ENCODE measurements at places on chromosomes 13 and 19. TPM values are rescaled to one million over a fixed set of nuclear protein-coding genes. Genes with fewer than 3 reads are reported as not detected.
A peak's percentile ranks its signal among the peaks of the same experiment; 100 is the strongest.

GRCh38 chr13:38167164-38167822, 182.4 kb upstream of the UFM1 start:
- no peak overlapping the region for H3K4me3 ChIP-seq
- H3K36me3 ChIP-seq, result no peaks in the 10 kb centered on the region
- no peaks in the 10 kb centered on the region for H3K4me1 ChIP-seq
- H3K27ac ChIP-seq, result no peak overlapping the region
- no peak for DNase-seq

DNA sequence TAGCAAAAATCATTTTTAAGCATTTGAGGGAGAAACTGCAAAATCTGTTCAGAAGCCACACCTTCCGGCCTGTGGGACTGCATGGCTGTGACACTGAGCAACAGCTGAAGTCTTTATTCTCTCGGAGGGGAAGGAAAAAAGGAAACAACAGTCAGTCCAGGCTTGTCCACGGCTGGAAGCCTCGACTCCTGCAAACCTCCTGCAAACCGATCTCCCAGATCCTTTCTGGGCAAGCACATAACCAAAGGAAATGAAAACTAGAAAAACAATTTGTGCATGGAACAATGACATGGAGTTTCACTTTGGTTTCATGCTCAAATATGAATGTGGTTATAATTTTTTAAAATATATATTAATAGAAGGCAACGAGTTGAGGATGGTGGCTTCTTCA, 1.0 kb downstream of the COL4A1 start:
- H3K27ac ChIP-seq, result no peak overlapping the region
- no peak for DNase-seq
- no peaks in the 10 kb centered on the region for H3K27me3 ChIP-seq

DNA sequence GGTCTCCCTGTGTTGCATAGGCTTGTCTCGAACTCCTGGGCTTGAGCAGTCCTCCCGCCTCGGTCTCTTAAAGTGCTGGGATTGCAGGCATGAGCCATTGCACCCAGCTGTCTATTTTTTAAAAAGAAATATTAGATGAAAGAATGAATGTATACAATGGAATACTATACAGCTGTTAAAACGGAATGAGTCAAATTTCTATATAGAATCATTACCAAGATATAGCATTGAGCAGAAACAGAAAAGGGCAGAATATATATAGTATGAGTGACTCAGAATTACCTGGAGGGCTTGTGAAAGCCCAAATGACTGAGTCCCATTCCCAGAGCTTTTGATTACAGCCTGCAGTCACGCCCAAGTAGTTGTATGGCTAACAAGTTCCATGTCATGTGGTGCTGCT, 4.4 kb downstream of the DACT3 start:
- no peaks in the 10 kb centered on the region for H3K36me3 ChIP-seq
- DNase-seq, result no peak
- H3K4me1 ChIP-seq, result peaks cover 31% of the 10 kb centered on the region
- peaks cover 45% of the 10 kb centered on the region for H3K27me3 ChIP-seq

DNA sequence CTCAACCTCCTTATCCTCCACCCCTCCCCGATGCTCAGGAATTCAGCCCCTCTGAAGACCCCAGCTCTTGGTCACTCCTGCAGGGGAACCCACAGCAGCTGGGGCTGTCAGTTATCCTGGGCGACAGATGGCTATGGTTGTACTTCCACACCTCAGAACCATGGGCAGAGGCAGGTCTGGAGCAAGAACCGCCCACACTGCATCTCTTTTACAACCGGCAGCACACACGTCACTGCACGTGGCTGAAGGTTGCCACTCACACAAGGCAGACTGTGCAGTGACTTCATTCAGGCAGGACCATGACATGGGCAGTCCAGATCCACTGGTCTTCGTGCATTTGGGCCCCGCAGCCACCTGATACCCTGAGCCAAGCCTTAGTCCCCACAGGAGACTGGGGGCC, 21.5 kb upstream of the SDHAF1 start:
- DNase-seq, result no peak
- H3K27me3 ChIP-seq, result peaks cover 5% of the 10 kb centered on the region
- no peaks in the 10 kb centered on the region for H3K36me3 ChIP-seq
- no peak overlapping the region for H3K4me3 ChIP-seq
- H3K27ac ChIP-seq, result no peak overlapping the region

DNA sequence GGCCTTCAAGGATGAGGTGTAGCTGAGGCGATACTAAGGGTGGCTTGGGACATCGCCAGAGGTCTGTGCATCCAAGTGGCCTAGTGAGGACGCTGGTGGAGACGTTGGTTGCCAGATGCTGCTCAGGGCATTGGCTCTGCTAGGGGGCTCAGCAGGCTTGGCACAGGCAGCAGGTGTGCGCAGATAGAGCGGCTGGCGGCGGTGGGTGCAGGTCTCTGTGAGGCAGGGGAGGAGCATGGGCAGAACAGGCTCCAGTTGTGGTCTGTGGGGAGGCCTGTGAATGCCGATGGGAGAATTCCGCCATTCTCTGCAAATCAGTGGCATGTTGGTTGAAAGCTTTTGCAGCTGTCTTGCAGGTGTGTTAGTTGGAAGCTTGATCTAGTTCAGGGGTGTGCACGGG, 21.2 kb downstream of the PRAM1 start:
- DNase-seq, result no peak
- H3K4me1 ChIP-seq, result peaks cover 4% of the 10 kb centered on the region
- peak overlapping the region; percentile 58 for H3K27ac ChIP-seq
- H3K4me3 ChIP-seq, result no peak overlapping the region

- peaks cover 4% of the 10 kb centered on the region for H3K4me1 ChIP-seq
- H3K27ac ChIP-seq, result no peak overlapping the region
Observed at GRCh38 chr13:40923867-40924266, 95.2 kb downstream of the ELF1 start.

DNA sequence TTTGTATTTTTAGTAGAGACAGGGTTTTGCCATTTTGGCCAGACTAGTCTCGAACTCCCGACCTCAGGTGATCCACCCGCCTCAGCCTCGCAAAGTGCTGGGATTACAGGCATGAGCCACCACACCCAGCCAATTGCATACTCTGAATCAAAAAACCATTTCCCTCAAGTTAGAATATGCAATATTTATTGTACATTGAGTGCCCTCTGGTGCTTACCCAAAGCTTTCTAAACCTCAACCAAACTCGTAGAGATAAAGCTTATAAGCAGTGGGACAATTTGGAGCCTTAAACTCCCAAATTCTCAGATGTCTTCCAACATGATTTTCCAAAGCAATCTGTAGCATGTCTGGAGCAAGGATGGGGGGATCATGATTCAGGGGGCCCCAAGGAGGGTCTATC, 22.4 kb downstream of the RFXAP start:
- H3K27ac ChIP-seq, result no peak overlapping the region
- no peaks in the 10 kb centered on the region for H3K27me3 ChIP-seq
- H3K4me3 ChIP-seq, result no peak overlapping the region
- no peaks in the 10 kb centered on the region for H3K36me3 ChIP-seq
- no peak for DNase-seq

DNA sequence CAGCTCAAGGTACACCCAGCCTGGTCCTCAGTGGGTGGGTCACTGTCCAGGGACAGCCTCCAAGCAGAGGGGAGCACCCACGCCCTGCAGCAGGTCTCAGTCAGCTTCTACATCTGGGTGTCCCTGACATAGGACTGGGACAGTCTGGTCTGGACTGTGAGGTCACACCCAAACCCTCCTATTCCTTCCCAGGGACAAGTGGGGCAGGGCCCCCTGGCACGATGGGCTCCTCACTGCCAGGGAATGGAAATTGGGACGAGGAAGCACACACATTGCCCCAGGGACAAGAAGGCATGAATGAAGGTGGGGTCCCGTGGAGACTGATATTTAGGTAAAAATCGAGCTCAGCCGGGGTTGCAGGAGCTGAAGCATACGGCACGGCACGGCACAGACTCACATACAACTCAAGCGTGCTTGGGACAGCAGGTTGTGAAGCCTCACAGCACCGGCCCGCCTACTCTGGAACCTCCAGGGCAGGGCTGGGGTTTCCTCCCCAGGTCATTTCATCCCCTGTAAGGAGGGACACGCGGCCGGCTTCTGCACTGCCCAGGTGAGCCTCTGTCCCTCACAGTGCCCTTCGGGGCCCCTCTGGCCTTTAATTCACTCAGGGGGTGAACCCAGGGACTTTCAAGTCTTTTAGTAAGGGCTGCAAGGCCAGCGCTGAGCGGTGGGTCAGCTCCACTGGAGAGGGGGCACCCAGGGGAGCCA, 3.5 kb downstream of the PNMA8B start:
- no peaks in the 10 kb centered on the region for H3K36me3 ChIP-seq
- H3K27ac ChIP-seq, result no peak overlapping the region
- no peak for DNase-seq
- H3K27me3 ChIP-seq, result peaks cover 83% of the 10 kb centered on the region
- H3K4me3 ChIP-seq, result no peak overlapping the region
- H3K4me1 ChIP-seq, result peaks cover 26% of the 10 kb centered on the region

DNA sequence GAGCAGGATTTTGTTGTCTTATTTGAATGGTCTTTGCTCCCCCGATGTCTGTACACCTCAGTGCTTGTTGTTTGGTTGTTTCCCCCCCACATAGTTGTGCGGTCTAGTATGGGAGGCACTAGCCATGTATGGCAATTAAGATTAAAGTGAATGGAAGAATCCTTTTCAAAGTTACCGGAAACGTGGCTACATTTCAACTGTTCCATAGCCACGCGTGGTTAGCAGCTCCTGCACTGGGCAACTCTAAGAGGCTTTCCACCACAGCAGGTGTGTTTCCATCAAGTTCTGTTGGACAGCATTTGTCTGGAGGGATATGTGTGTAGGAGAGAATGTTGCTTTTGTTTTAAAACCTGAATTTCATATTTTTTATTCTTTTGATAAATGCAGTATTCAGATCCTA, 247.3 kb downstream of the GGACT start:
- H3K4me3 ChIP-seq, result no peak overlapping the region
- H3K27ac ChIP-seq, result no peak overlapping the region
- H3K4me1 ChIP-seq, result no peaks in the 10 kb centered on the region
- no peaks in the 10 kb centered on the region for H3K36me3 ChIP-seq
- H3K27me3 ChIP-seq, result no peaks in the 10 kb centered on the region
- DNase-seq, result no peak

GRCh38 chr19:21586311-21587116, 81.1 kb downstream of the ZNF429 start:
- DNase-seq, result peak; percentile 41
- H3K27me3 ChIP-seq, result peaks cover 14% of the 10 kb centered on the region
- H3K27ac ChIP-seq, result no peak overlapping the region
- H3K4me1 ChIP-seq, result no peaks in the 10 kb centered on the region

DNA sequence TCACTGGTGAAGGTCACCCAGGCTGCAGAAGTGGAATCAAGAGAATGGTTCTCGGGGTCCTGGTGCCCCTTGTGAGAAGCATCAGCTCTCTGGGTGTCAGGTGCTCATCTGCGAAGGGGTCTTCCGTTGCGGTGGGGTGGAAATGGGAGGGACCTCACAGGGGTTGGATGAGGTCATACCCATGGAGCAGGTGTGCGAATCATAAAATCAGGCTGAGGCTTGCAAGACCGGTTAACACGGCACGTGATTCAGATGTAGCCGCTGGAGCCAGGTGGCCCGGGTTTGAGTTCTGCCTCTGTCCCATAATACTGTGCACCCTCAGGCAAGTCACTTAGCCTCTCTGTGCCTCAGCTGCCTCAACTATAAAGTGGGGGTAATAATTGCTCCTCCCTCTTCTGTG, 3.9 kb upstream of the KLK15 start:
- H3K27me3 ChIP-seq, result peaks cover 90% of the 10 kb centered on the region
- no peak for DNase-seq
- H3K36me3 ChIP-seq, result no peaks in the 10 kb centered on the region
- H3K4me1 ChIP-seq, result no peaks in the 10 kb centered on the region

DNA sequence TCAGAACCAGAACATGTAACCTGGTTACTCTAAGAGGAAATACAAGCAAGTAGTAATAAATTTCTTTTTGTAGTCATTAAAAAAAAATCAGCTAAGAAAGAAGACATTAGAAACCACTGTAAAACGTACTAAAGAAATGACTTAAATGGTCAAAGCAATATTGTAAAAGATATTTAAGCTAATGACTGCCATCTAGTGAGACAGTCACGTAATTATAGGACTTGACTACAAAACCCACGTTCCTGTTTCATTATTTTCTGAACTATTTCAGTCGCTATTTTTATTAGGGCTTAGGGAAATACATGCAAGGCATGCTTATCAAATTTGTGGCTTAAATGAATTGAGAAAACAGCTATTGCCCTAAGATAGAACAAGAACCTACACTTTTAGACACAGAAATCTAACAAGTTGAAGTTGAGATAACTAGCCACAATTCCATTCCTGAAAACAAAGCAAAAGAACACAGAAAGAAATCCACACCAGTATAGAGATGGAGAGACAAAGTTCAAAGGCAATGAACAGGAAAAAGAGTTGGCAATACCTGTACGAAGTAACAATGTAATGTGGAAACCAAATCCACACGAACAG, 17.9 kb downstream of the ALG5 start:
- H3K36me3 ChIP-seq, result peaks cover 15% of the 10 kb centered on the region
- no peak overlapping the region for H3K27ac ChIP-seq
- no peaks in the 10 kb centered on the region for H3K27me3 ChIP-seq
- DNase-seq, result peak; percentile 46
- H3K4me3 ChIP-seq, result no peak overlapping the region

GRCh38 chr13:84823528-84823927, 941.3 kb upstream of the SLITRK1 start:
- no peaks in the 10 kb centered on the region for H3K27me3 ChIP-seq
- H3K27ac ChIP-seq, result no peak overlapping the region
- H3K4me1 ChIP-seq, result no peaks in the 10 kb centered on the region
- no peak overlapping the region for H3K4me3 ChIP-seq

- no peaks in the 10 kb centered on the region for H3K36me3 ChIP-seq
- no peak for DNase-seq
- no peaks in the 10 kb centered on the region for H3K4me1 ChIP-seq
- H3K4me3 ChIP-seq, result no peak overlapping the region
- H3K27ac ChIP-seq, result no peak overlapping the region
Observed at GRCh38 chr13:67140006-67140405, 90.1 kb downstream of the PCDH9 start.

- peaks cover 17% of the 10 kb centered on the region for H3K4me1 ChIP-seq
- H3K27ac ChIP-seq, result no peak overlapping the region
- peak overlapping the region; percentile 52 for H3K4me3 ChIP-seq
- peak; percentile 11 for DNase-seq
Observed at GRCh38 chr13:48531416-48532255, 1.2 kb downstream of the RCBTB2 start.

- no peaks in the 10 kb centered on the region for H3K4me1 ChIP-seq
- no peak overlapping the region for H3K4me3 ChIP-seq
- H3K27me3 ChIP-seq, result no peaks in the 10 kb centered on the region
- DNase-seq, result no peak
- no peak overlapping the region for H3K27ac ChIP-seq
- H3K36me3 ChIP-seq, result no peaks in the 10 kb centered on the region
Observed at GRCh38 chr19:33719366-33720154, 77.1 kb upstream of the KCTD15 start.

Gene GIPC1
- total RNA-seq, result 23.6 TPM

Gene PRSS57
- not detected for total RNA-seq

Gene NLRP9
- not detected for total RNA-seq

Gene LILRA5
- total RNA-seq, result not detected

Gene EPS8L1
- total RNA-seq, result 17.5 TPM

Gene NCAN
- total RNA-seq, result 4.8 TPM

Gene OVOL3
- not detected for total RNA-seq

Gene ERICH4
- not detected for total RNA-seq

Gene CDC42EP5
- 1.1 TPM for total RNA-seq

Gene CGB8
- not detected for total RNA-seq

Gene SLC10A2
- total RNA-seq, result not detected

Gene DMPK
- 5.5 TPM for total RNA-seq

Data from neural progenitor cell (in vitro differentiated cells).